ENCODE measurements at places on chromosomes 2 and 18. TPM values are rescaled to one million over a fixed set of nuclear protein-coding genes. Genes with fewer than 3 reads are reported as not detected.

Gene RASGRP3
- 3.0 TPM for total RNA-seq

- DNase-seq: no peak
Observed at GRCh38 chr18:53426666-53427184, 797.7 kb downstream of the MBD2 start.

Gene GKN1
- 0.37 TPM for total RNA-seq

DNA sequence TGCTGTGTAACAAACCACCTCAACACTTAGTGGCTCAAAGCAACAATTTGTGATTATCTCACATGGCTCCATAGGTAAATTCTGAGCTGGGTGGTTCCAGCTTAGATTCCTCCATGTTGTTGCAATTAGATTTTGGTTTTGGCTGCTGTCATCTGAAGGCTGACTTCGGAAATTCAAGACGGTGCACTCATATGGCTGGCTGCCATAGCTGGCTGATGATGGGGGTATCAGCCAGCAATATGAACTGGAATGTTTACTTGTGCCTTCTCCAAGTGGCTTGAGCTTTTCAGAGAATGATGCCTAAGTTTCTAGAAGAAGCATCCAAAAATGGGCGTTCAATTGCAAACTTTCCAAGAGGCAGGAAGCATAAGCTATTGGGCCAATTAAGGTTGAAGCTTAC, 213.1 kb downstream of the GCA start:
- no peak for DNase-seq

DNA sequence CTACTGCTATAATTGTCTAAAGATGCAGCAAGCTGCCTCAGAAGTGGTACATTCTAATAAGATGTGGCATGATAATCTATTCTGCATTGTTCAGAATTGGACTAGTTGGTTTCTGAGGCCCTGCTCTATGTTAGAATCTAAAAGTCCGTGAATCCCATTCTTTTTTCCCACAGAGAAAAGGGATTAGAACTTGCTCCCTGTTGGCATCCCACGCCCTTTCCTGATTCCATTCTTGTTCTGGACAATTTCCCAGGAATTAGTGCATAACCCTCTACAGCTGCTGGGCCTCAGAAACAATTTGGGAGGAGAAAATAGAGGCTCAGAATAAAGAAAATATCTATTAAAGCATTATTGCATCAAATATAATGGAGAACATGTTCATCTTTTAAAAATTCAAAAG, 282.7 kb downstream of the NRXN1 start:
- no peak for DNase-seq

DNA sequence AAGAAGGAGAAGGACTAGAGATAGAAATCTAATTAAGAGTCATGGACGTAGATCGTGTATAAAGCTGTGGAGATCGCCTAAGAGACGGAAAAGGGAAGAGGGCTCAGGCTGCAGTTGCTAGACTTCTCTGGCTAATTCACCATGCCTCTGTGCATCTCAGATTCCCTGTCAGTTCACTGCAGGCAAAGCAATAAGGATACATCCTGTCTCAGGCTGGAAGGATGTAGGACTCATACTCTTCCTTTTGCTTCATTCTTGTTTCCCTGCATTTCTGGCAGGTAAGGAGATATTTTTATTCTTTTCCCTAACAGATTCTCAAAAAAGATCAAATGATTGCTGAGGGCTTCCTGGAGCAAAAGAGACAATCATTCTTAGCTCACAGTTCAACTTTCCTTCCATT, 112.5 kb downstream of the AP1S3 start:
- DNase-seq: no peak

GRCh38 chr2:99448556-99448955, 41.3 kb downstream of the REV1 start:
- no peak for DNase-seq

Gene ZAP70
- total RNA-seq: 0.41 TPM

DNA sequence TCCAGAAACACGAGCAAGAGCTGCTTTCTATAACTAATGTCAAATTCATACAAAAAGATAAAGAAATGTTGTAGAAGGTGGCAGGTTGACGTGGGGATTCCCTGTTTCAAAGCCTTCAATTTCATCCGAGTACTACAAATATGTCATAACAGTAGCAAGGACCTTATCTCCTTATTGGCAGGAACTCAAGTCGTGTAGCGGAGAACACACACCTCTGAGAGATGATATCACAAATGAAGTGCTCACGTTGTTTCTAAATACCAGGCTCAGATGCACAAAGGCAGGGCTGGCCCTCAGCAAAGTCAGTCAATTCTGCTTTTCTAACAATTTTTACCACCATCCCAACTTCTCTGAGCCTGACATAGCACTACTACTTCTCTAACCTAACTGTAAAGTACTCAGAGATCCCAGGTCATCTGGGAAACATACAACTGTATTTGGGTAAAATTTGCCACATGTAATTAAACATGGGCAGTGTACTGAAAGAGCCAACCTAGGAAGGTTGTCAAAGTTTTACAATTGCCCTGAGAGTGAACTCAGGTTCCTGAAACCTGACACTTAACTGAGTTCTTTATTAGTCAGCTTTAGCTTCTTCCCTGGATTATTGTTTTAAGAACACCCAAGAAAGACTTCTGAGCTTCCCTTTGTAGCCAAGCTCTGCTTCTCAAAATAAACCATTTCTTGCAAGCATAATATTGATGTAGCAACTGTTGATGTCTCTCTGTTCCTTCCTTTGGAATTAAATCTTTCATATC, 813.7 kb upstream of the ACVR2A start:
- no peak for DNase-seq

- DNase-seq: no peak
Observed at GRCh38 chr2:88841224-88841929, 149.9 kb downstream of the RPIA start.

DNA sequence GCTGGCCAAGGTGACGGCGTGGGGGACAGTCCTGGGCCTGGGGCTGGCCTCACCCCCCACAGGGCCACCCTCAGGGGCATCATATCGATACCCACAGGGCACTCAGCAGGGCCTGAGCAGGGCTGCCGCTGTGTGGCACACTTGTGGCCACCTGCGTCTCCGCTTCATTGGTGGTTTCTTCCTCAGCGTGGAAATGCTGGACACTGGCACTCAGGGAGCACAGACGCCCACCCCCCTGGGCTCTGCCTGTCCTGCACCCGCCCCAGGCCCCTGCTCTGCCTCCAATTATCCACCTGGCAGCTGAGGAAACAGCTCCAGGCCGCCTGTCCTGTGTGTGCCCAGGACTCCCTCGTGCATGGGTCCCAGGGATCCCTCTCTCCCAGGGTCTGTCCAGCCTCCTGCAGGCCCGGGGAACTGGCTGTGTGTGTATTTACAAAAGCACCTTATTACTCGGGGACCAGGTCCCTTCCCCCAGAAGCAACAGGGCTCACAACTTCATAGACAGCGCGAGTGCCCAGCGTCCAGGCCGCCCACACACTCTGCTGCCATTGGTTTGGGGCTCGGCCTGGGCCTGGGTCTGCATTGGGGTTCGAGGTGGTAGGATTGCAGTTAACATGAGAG, 13.1 kb downstream of the CROCC2 start:
- no peak for DNase-seq

Gene ASAP2
- total RNA-seq: 60.7 TPM

Gene OSBPL1A
- total RNA-seq: 33.3 TPM

DNA sequence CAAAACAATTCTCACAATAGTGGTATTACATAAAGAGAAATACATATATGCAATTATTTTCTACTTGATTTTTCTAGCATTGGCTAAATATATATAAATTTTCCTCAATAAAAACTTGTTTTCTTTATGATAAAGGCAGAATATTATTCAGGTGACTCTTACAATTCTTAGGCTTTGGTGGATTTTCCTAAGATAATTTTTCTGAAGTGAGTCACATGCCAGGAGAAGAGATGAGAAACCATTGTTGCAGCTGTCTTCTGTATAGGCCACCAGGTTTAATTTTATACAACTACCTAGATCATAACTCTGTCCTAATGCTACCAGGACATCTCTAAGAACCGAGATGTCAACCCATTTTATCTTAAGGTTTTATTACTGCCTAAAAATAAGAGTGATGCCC, 552.4 kb upstream of the CDH2 start:
- DNase-seq: no peak

Gene CNDP1
- 0.22 TPM for total RNA-seq

Gene THADA
- 68.0 TPM for total RNA-seq

Gene TBC1D8
- total RNA-seq: 7.3 TPM

Gene SCN2A
- total RNA-seq: 1.9 TPM

GRCh38 chr18:79405781-79406575, 10.2 kb downstream of the NFATC1 start:
- peak; percentile 71 for DNase-seq

DNA sequence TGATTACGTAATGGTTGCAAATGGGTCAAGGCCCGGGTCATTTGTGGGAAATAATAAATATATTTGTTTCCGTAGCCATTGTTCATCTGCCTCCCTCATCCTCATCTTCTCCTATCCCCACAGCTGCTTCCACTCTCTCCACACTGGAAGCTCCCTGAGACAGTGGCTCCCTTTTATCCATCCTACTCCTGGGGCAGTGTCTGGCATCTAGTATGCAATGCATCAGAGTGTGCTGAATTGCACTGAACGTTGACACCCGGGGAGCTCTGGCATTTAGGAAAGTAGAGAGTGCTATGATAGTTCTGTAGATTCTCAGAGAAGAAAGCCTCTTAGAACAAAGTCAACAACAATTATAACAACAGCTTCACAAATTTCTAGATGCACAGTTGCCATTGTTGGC, 45.5 kb upstream of the NAB1 start:
- no peak for DNase-seq

DNA sequence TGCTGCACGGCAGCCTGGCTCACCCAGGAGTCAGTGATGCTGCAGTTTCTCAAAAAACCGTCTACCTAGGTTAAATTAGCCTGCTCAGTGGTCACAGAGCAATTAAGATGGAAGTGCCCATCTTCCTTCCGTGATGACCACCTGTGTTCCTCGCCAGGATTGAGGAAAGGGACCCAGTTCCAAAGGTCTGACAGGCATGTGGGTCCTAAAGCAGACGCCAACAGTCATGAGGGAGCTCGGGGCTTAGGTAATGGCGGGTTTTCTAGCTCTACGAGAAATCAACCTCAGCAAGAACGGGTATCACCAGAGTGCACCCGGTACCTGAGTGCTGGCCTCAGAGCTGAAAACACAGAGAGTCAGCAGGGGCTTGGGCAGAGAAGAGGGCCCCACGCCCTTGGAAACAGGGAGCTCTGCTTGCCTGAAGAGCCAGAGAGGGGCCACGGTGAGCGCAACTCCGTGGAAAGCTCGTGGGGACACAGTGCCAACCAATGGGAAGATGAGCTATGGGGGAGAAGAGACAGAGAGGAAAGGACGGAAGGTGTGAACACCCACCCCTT, 34.3 kb upstream of the DNMT3A start:
- DNase-seq: peak; percentile 56

GRCh38 chr2:238136820-238137537, 1.5 kb upstream of the KLHL30 start:
- peak; percentile 87 for DNase-seq

DNA sequence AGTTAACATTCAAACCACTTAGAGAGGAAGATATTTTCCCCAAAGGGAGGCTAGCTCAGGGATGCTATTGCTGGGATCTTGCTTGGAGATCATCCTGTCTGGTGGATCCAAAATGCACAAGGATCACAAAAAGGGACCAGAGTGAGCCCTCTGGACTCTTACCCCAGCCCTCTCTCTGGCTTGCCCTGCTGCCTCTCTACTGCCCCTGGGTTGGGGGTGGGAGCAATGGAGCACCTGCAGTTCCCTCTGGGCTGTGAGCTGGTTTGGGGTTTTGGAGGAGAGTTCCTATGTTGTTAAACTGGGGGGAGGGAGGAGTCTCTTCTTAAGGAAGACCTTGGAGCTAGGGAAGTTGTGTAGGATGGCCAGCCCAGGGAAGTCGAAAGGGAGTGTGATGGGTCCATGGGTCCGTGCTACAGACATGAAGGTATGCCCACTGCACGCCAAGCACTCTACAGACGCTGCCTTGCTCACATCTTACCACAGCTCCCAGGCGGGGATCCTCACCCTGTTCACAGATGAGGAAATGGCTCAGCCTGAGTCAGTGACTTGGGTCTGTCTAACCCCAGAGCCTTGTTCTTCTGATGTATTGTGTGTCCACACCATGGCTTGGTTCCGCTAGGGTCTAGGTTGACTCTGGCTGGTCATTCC, 3.8 kb downstream of the LBH start:
- DNase-seq: no peak

GRCh38 chr2:223647258-223647952, 45.2 kb upstream of the SCG2 start:
- no peak for DNase-seq

Gene OTOS
- not detected for total RNA-seq

Gene ESPNL
- 0.07 TPM for total RNA-seq

GRCh38 chr2:232458661-232459418, 2.9 kb downstream of the ALPI start:
- peak; percentile 83 for DNase-seq

GRCh38 chr2:168530982-168531622, 75.0 kb downstream of the CERS6 start:
- DNase-seq: no peak

- DNase-seq: no peak
Observed at GRCh38 chr2:19198381-19198780, 160.0 kb downstream of the OSR1 start.

Gene INHBB
- total RNA-seq: 0.90 TPM

DNA sequence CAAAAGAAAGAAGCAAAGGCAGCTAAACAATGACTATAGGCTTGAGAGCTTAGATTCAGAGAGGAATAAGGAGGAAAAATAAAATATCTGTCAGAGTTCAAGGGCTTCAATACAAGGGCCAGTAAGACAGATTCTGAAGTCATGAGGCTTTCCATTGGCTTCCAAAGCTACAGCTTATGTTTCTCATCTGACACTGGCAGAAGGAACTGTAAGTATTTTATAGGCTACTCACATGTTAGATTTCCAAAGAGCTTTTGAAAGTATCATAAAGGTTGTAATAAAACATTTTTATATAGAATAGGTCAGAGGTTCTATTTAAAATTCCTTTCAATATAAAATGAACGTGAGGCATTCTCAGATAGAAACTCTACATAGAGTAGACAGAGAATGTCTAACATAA, 746.6 kb upstream of the NXPH2 start:
- no peak for DNase-seq

- no peak for DNase-seq
Observed at GRCh38 chr2:236120141-236120601, 48.0 kb downstream of the GBX2 start.

Gene ZNF892
- 4.8 TPM for total RNA-seq

Gene LIMS2
- total RNA-seq: 173 TPM

DNA sequence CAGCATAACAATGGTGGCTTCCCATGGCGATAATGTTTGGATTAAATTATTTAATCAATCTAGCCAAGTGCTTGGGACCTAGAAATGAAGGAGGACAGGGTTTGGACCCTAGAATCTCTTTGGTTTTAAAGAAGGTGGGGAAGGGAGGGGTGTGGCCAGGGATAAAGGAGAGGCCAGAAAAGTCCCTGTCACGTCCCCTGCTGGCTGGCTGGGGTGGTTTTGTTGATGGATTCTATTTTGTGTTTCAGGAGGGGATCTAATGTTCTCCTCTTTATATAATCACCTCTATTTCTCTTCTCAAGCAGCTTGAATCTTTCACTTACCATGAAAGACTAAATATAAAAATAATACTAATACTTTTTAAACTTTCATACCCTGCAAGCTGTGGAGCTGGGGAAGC, 52.6 kb upstream of the GALR1 start:
- DNase-seq: no peak

All from chondrocyte (in vitro differentiated cells).